Peyer's patch (tissue), 4 donors: ENCODE measurements at places on chromosomes 6 and 20.

DNA sequence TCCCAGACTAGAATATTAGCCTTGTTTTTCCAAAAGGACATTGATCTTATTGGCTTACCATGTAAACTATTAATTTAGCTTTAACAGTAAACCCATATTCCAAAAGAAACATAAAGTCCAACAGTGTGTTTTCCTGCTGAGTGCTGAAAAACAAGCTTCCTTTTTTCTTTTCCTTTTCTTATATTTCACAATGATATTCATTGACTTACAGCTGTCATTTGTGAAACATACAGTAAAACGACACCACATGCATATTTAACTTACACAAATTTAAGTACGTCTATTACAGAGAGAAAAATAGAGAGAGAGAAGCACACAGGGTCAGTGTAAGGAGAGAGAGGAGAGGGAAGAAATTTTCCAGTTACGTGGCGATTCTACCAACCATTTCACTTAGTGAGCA lies 543.9 kb upstream of the JARID2 start:
- DNase-seq, result no peak

GRCh38 chr6:6610031-6610591 lies 21.6 kb downstream of the LY86 start:
- DNase-seq, result peak; percentile 81

DNA sequence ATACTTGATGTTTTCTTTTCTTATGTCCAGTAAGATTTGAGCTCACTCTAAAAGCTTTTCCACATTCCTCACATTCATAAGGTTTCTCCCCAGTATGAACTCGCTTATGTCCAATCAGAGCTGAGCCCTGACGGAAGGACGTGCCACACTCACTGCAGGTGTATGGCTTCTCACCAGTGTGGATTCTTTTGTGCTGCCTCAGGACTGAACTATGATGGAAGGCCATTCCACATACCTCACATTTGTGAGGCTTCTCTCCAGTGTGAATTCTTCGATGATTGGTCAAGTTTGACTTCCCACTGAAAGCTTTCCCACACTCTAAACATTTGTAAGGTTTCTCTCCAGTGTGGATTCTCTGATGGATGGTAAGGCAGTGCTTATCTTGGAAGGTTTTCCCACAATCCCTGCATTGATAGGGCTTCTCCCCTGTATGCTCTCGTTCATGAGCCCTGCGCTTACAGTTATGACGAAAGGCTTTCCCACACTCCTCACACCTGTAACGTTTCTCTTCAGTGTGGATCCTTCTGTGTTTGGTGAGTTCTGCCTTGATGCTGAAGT lies 9.9 kb downstream of the ZNF311 start:
- DNase-seq, result no peak

DNA sequence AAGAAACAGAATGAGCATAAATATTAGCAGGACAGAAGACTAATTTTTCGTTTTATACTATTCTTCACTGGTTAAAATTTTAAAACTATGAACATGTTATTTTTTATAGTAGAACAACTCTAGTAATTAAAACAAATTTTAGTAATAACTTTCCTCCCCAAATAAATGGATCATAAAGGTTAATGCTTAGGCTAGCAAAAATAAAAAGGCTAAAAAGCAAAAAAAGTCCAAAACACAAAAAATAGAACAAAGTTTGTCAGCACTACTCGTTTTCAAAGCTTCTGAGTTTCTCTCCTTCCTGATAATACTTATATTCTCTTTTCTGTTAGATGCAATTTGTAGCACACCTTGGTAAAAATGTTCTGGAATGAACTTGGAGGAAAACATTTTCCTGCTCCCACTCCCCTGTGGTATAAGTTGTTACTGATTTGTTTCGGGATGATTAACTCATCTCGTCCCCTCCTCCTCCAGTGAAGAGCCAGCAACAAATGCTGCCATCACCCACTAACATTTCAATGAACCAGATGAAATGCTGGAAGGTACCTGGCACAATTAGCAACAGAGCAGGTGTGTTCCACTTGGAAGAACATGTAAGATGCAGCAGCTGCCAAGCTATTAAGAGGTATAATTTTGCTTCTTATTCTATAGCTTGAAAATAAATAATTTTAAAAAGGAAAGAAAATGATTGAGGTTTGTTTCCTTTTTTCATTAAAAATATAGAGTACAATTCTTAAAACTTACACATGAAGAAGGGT lies 130.5 kb downstream of the MYB start:
- DNase-seq, result no peak

DNA sequence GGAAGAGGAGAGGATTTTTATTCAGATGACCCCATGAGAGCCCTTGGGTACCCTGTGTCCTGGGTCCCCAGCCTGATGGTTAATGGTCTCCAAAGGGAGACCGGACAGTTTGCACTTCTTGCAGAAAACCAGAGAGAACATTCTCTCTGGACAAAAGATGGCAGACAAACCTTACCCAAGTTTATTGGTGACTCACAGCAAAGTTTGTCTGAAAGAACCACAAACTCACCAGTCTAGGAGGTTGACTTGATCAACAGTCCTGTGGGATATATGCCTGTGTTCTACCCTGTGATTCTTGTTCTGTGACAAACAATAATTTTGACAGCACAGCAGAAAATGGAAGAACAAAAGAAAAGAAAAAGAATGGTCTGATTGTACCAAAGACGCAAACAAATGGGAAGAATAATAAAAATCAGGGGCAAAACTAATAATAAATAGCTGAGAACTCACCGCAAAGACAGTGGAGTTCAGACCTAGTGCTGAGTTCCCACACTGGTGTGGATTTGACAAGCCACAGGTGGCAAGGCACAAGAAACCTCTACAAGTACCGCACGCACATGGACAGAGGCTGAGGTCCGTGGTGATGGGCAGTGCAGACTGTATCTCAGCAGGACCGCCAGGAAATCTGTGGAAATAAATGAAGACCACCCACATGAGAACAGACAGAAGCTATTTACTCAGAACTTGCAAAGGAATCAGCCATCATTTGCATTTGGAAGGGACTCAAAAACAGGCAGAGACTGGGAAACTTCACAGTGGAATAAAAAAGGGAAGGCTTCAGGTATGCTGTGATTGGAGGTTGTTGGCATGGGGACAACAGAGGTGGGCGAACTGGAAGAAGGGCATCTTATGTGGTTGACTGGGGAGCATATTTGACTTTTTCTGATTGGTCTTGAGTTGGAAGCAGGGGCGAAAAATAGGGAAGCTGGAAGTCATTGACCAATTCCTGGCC lies 246.3 kb upstream of the RNF24 start:
- no peak for DNase-seq

DNA sequence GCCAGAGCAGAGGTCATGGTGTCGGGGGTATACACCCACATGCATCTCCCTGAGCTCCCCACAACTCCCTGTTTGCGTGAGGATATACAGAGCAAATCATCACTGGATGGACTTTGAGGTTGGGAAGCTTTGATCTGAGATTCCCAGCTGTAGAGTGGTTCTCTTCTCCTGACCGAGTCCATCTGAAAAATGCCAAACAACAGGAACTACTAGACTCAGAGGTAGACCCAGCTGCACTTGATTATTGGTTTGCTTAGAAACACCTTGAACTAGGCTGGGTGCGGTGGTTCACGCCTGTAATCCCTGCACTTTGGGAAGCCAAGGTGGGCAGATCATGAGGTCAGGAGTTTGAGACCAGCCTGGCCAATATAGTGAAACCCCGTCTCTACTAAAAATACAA lies 125.0 kb downstream of the UNC5CL start:
- no peak for DNase-seq

- DNase-seq, result no peak
These were observed 67.9 kb downstream of the TRMT11 start for GRCh38 chr6:126054258-126054702.

DNA sequence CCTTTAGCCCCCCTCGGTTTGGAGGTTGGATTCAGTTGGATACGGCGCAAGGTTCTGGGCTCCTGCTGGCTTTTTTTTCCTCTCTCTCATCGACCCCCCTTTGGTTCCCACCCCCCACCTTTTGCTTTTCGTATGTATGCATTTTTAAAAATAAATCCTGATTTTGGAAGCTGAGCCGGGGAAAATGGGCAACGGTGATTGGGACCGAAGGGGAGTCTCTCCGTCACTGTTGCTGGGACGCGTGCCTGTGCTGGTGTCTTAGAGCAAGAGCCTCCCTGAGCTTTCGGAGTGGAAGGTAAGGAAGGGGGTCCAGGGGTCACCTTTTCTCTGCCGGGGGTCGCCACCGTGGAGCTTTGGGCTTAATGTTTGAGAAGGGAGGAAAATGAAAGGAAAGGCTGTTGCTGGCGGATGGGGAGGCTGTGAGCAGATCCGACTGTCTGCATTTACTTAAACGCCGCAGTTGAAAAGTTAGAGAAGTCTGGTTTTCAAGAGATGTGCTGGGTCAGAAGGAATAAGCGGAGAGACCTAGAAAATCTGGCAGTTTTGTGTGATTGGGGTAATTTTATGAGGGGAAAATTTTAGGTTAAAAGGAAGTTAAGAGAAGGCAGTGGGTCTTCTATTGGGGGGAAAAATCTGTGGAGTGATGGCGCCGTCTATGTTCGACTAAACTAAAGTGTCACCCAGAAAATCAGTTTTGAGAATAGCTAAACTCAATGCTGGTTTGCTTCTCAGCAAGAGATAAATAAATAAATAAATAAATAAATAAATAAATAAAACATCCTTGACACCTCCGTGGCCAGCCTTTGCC lies 828 bp downstream of the ADGRB3 start:
- no peak for DNase-seq
